Activated T-helper 9 cell treated with anti-CD3 and anti-CD28 coated beads, Interleukin-2, amount 50 U/mL, for 16 hours (primary cell): ENCODE measurements at places on chromosomes 4 and X.

- no peak for DNase-seq
Observed at GRCh38 chr4:26692014-26692726, 108.3 kb downstream of the TBC1D19 start.

DNA sequence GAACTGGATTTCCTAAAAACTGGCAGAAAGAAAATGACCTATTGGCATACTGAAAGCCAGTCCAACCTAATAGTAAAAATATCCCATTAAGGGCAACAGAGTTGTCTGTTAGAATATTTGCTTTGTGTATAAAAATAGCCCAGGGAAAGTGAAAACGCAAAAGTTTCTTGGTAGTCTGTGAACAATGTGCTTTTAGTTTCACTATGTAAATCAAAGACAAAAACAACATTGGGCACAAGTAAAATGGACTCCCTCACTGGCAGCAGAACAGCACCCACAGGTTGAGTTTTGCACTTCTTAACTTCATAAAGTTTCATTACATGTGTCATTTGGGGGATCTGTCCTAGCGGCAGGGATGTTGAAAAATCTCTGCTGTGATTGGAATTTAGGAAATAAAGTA lies 4.3 kb upstream of the FGG start:
- no peak for DNase-seq

DNA sequence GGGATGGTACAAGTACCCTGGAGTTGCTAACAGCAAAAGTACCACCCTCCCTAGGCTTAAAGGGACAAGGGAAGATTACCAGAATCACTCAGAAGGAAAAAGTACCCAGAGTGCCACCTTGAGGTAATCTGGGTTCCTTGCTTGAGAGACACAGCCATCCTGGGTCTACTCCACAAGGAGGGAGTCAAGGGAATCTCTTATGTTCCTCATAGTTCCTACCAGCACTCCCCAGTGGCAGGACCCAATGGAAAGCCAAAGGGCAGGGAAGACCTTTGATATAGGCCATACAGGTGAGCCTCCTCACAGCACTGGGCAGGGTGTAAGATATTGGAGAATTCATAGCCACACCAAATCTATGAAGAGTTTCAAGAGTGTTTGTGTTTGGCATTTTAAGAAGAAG lies 5.7 kb downstream of the IL2 start:
- DNase-seq = no peak

GRCh38 chrX:20016616-20016945 lies 25.7 kb upstream of the BCLAF3 start:
- DNase-seq = no peak

GRCh38 chr4:57064120-57064519 lies 46.1 kb downstream of the IGFBP7 start:
- no peak for DNase-seq

GRCh38 chr4:152156442-152156841 lies 379.4 kb downstream of the FBXW7 start:
- DNase-seq = no peak

GRCh38 chrX:151099001-151099400 lies 77.4 kb upstream of the GPR50 start:
- DNase-seq = no peak

DNA sequence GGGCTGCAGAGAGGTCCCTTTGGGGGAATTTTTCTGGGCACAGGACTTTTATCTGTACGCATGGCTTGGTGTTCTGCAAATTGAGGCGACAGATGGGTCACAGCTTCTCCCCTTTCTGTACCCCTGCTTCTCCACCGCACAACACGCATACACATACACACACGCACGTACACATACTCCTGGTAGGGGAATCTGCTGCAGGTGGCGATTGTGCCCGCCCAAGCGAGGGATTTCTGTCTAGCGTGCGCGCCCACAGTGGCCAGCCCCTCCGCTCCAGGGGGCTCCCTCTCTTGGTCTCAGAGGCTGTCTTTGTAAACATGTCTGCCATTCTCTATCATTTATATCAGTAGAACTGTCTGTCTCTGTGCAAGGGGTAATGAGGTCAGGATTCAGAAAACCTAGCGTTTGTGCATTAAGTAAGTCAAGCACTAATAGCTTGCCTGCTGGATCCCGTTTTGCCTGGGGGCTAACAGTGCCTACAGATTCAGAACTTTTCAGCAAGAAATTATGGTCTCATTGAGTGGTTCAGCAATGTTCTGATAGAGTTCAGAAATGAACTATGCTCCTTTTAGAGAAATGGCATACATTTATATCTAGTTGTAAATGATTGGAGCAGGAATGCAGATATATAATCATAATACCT lies 2.2 kb downstream of the GRID2 start:
- DNase-seq = no peak

DNA sequence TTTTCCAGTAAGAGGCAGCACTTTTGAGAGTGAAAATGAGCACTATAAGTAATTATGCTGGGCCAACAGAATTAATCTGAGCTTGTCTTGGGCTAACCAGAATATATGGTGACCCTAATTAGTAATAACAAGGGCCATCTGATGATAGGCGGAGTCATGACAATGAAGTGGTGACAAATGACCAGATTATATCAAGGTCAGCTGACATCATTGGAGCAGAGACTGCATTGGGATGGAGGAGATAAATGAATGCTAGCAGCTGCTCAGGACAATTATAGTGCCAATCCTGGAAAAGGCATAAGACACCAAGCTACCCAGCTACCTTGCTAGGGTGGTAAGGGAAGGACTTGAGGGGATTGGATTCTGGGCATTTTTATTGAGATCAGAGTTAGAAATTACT lies 1548.7 kb downstream of the RPA4 start:
- DNase-seq = no peak

GRCh38 chr4:168131196-168131595 lies 38.9 kb downstream of the ANXA10 start:
- no peak for DNase-seq
